ENCODE measurements at places on chromosomes 5 and 9. TPM values are rescaled to one million over a fixed set of nuclear protein-coding genes. Genes with fewer than 3 reads are reported as not detected.

UBE2R2 gene
- 24.7 TPM for polyA plus RNA-seq

ADGRD2 gene
- 0.11 TPM for polyA plus RNA-seq

SV2C gene
- polyA plus RNA-seq, result not detected

SOX30 gene
- not detected for polyA plus RNA-seq

GRM6 gene
- not detected for polyA plus RNA-seq

PGM5 gene
- polyA plus RNA-seq, result not detected

TNFSF8 gene
- polyA plus RNA-seq, result not detected

TRIM36 gene
- 0.50 TPM for polyA plus RNA-seq

AK1 gene
- 99.6 TPM for polyA plus RNA-seq

ABHD17B gene
- polyA plus RNA-seq, result 7.1 TPM

WDR38 gene
- polyA plus RNA-seq, result not detected

CDC25C gene
- polyA plus RNA-seq, result 7.8 TPM

DBH gene
- polyA plus RNA-seq, result not detected

VAV2 gene
- polyA plus RNA-seq, result 24.1 TPM

Measured in foreskin keratinocyte (primary cell).